ENCODE measurements at places on chromosomes 4 and X.
A peak's percentile ranks its signal among the peaks of the same experiment; 100 is the strongest.

- no peak for DNase-seq
Observed at GRCh38 chr4:11438647-11439046, 10.0 kb upstream of the HS3ST1 start.

DNA sequence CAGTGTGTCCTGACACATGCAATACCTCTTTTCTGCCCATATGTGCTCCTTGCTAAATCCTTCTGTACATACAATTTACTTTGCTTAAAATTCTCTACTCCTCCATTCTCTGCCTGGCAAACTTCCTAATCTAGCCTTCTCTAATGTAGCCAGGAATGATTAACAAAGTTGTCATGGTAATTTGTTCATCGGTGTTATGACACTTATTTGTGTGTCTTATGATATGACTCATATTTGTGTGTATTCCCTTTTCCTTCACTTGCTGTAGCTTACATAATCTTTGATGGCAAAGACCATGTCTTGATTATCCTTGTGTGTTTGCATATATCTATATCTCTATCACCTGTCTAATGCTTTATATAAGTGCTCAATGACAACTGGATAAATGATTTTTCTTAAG lies 133.3 kb downstream of the COL25A1 start:
- no peak for DNase-seq

- DNase-seq: no peak
Observed at GRCh38 chr4:31343061-31343460, 622.9 kb downstream of the PCDH7 start.

DNA sequence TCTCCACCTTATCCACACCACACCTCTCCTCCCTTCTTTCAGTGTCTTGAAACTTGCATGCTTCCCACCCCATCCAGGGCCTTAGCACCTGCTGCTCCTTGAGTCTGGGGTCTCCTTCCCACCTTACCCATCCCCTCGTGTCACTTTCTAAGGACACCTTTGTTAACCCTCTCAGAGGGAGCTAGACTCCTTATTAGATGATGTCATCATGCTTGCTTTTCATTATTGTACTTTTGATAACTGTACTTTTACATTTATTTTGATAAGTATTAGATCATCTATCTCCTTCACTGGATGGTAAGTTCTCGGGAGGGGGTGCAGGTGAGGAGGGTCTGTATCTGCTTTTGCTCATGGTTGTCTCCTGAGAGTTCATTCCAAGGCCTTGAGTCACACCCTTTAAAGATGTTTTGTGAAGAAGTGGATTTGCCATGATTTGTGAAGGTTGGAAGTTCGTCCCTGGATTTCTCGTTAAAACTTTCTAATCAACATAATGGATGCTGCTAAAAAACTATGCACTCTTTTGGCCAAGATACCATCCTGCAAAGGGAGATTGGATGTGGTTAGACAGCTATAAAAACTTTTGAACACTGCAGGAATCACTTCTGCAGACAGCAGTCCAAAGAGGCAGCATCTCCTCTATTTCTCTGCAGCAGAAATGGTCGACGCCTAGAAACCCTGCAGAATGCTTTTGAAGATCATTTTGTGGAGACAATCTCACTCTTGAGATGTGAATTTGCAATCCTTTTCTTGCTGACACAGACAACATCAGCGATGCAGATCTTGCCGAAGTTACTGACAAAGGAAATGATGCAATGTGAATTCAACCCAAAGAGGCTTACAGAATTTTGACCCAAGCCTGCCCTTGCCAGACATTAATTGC lies 69.6 kb downstream of the ENPP6 start:
- no peak for DNase-seq

DNA sequence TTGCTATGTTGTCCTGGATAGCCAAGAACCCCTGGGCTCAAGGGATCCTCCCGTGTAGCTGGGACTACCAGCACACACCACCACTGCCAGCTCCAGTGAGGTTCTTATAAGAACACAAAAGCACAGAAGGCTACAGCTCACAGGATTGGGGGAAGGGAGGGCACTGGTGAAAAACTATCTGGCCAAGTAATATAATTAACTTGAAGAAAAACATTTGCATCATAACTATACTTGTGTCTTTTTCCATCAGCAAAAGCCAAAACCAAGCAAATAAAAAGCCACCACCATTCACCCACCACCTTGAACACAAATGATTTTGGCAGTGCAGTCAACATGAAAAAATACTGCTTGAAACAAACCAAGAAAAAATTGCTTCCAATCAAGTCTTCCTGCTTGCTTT lies 188.2 kb downstream of the MAML3 start:
- DNase-seq: no peak

DNA sequence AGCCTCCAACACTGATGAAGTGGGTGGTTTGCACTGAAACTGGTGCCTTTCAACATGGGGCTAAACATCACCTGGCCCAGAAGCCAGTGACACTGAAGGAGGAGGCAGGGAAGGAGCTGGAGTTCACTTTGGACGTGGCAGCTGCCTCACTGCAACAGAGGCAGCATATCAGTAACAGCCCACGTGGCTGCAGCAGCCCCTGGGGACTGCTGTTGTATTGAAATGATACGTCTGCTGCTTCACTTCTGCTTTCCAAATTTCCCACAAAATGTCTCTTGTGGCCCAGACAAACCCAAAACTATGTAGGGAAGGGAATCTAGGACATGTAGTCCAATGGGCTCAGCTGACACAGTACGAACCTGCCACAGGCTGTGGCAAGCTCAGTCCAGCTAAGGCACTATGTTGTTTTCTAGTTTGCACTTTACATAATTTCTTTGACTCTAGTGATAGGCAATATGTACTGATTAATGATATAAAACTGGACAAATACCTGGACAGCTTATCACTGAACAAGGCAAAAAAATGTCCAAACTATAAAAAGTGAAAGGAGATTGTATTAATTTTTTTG lies 84.7 kb upstream of the RAPGEF2 start:
- no peak for DNase-seq

GRCh38 chrX:39012621-39013111 lies 211.4 kb downstream of the MID1IP1 start:
- no peak for DNase-seq

- no peak for DNase-seq
Observed at GRCh38 chr4:54440394-54441136, 211.5 kb downstream of the PDGFRA start.

DNA sequence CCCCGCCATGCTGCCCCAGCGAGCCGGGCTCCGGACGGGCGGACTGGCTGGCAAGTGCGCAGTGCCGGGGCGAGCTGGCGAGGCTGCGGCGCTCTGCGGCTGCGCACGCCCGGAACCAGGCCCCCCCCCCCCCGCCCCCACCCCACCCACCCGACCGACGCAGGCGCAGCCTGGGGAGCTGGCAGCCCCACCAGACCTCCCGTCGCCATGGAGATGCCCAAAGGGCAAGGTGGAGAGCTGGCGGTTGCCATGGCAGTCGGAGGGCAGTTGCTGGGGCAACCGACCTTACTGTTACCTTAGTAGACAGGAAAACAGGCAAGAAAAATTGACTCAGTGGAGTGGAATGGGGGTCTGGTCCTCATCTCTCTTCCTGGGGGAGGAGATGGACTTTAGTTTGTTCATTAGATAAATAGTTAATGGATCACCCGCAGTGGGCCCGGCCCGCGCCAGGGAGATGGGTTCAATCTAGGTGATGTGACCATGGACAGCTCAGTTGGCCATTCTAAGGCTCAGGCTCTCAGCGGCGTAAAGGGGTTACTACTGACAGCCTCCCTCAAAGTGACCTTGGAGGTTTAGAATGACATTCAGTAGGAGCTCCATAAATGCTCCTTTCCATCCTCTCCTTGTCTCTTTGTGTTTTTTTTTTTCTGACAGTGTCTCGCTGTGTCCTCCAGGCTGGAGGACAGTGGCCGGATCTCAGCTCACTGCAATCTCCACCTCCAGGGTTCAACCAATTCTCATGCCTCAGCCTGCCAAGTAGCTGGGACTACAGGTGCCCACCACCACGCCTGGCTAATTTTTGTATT lies at the start of gene PCSK1N:
Gene PCSK1N (minus strand): TSS at position 87 of the 806 bp plus-strand sequence. CDS start 78 bp downstream, at position 9.
- no peak for DNase-seq

- no peak for DNase-seq
Observed at GRCh38 chr4:182236186-182236585, 7.0 kb upstream of the TENM3 start.

DNA sequence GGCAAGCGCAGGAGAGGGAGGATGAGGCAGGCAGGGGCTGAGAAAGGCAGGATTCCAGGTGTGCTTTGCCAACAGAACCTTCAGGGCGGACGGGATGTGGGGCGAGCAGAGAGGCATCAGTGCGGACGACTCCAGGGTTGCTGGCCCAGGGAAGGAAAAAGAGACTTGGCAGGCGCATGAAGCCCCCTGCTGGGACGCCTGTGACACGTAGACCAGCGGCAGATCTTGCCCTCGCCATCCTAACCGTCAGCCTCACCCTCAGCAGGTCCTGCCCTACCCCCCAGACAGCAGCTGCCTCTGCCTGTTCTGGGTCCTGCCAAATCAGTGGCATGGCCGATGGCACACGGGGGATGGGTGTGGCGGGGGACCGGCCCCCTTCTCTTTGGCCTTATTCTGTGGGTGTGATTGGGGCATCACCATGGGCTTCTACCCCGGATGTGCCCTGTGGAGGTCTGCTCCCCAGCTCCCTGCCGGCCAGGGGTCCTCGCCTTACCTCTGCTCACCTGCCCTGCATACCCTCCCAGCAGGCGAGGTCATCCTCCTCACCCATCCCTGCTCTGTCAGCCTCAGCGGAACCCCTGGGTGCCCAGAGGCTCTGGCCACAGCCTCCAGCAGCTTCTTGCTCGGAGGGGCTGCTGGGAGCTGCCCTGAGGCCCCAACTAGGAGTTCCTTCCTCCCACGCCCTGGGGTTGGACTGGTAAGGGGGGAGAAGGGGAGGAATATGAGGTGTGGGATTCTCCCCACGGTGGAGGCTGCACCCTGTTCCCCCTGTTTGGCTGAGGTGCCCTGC lies 2.9 kb upstream of the SH3BP2 start:
- no peak for DNase-seq

- DNase-seq: peak; percentile 63
Observed at GRCh38 chrX:74550295-74550802, 64.1 kb downstream of the RLIM start.

DNA sequence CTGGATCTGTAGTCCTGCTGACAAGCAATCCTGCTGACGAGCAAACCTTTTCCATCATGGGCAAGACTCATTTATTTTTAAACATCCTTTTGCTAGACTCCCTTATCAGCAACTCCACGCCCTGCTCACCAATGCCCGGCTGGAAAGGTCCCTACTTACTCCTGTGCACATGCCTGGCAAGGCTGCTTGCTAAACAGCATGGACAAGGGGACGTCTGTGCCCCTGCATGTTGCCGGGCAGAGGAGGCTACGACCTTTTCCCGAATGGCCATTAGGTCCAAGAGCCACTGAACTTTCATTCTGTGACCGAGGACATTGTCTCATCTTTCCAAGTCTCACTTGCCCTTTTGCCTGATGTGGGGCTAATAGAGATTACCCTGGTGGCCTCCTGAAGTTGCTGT lies 98.6 kb downstream of the MGST2 start:
- DNase-seq: no peak

DNA sequence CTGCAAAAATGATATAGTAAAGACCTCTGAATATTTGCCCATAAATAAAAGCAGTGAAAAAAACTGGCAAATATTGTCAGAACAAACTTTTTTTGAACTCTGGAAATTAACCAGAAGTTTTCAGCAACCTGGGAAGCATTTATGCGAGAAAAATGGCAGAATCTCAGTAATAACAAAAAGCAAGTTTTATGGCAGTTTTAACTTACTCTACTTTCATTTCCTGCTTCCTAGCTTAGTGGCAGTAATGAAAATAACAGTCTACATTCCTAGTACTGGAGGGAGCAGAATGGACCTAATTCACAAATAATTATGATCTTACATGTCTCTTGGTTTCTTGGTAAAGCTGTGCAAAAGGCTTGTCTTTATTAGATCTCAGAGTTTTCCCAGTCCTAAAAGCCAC lies 460.1 kb downstream of the NAF1 start:
- DNase-seq: no peak

DNA sequence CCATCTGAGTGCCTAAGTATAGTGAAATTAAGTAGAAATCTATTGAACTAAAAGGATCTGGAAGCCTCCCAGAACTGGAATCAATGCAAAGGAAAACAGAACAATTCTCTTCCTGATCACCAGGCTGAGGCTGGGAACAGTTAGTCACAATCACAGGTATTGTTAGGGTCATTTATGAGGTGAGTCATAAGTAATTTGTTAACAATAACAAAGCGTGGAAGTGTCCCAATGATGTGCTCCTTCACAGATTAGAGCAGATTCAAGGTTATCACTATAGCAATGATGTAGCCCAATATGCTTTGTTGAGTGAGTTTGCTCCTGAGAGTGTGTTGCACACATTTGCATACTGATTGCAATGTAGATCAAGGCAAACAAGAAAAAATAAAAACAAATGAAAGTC lies 228.1 kb downstream of the ZNF674 start:
- DNase-seq: no peak

DNA sequence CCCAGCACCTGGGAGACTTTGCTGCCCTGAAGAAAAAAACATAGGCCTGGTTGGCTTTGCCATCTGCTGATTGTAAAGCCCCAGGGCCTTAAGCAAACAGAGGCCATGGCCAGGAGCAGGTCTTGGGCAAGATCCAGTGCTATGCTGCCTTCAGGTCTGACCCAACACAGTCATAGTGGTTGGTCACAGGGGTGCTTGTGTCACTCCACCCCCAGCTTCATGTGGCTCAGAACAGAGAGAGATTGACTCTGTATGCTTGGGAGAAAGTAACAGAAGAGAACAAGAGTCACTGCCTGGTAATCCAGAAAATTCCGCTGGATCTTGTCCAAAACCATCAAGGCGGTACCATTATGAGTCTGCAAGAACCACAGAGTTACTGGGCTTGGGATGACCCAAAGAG lies 24.4 kb upstream of the SMARCA5 start:
- no peak for DNase-seq

DNA sequence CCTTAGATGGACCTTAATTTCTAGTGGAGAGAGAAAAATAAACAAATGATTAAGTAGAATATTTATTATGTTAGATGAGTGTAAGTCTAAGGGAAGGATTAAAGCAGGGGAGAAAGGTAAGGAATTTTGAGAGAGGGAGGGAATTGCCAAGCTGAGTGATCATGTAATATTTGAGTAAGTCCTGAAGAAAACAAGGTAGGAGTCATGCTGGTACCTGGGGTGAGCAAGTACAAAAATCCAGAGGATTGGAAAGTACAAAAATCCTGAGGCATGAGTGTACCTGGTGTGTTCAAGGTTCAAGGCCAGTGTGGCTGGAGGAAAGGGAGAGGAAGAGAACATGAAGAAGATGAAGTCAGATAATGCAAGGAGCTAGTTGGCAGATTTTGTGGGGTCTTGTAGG lies 87.2 kb upstream of the MYOZ2 start:
- DNase-seq: no peak

Measured in stimulated activated CD8-positive, alpha-beta memory T cell treated with anti-CD3 and anti-CD28 coated beads, Interleukin-15, amount 100 ng/mL, for 24 hours (primary cell).